ENCODE measurements at places on chromosomes 5 and 9.
A peak's percentile ranks its signal among the peaks of the same experiment; 100 is the strongest.

GRCh38 chr9:105297442-105298075 is 53.1 kb downstream of the SLC44A1 start:
- 0 out of 2 replicates have a peak, but pooled peaks cover 6% of the 10 kb centered on the region for H3K36me3 ChIP-seq
- no peaks in the 10 kb centered on the region for H3K27me3 ChIP-seq
- H3K4me1 ChIP-seq = peaks cover 3% of the 10 kb centered on the region

DNA sequence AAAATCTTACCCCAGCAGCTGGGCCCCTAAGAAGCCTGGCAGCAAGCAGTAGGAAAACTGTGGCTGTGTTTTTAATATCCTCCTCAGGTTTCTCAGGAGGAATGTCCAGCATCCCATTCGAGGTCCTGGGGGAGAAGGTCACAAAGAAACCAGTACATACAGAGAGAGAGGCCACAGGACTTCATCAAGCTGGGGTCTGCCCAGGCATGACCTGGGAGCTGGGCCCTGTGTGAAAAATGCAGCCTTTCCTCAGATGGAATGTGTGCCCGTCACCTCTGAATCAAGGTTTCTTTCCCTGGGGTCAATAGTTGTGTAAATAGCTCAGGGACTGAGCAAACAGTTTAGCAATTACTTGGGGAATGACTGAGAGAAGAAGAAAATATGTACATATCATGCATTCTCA is 33.9 kb upstream of the RAD23B start:
- no peak overlapping the region for H3K4me3 ChIP-seq
- H3K4me1 ChIP-seq = peaks cover 9% of the 10 kb centered on the region
- no peak overlapping the region for H3K27ac ChIP-seq
- DNase-seq = no peak
- no peaks in the 10 kb centered on the region for H3K36me3 ChIP-seq

DNA sequence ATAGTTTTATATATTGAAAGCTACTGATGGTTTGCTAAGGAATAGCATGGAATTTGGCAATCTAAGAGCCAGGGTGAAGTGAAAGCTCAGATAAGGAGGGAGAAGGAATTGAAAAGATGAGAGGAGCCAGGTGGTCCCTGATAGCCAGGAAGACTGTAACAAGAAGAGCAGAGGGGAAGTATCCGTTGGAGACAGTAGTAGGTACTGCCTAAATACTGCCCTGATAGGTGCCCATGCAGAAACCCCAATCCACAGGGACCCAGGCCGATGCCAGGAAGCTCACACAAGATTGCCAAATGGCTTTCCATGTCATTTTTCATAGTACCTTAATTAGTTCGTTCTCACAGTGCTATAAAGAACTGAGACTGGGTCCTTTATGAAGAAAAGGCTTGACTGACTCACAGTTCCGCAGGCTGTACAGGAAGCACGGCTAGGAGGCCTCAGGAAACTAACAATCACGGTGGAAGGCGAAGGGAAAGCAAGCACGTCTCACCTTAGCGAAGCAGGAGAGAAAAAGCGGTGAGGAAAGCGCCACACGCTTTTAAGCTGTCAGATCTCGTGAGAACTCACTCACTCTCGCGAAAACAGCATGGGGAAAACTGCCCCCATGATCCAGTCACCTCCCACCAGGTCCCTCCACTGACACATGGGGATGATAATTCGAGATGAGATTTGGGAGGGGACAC is 13.0 kb downstream of the ACTL7B start:
- H3K27ac ChIP-seq = no peak overlapping the region
- no peaks in the 10 kb centered on the region for H3K4me1 ChIP-seq
- H3K27me3 ChIP-seq = no peaks in the 10 kb centered on the region
- no peak for DNase-seq

DNA sequence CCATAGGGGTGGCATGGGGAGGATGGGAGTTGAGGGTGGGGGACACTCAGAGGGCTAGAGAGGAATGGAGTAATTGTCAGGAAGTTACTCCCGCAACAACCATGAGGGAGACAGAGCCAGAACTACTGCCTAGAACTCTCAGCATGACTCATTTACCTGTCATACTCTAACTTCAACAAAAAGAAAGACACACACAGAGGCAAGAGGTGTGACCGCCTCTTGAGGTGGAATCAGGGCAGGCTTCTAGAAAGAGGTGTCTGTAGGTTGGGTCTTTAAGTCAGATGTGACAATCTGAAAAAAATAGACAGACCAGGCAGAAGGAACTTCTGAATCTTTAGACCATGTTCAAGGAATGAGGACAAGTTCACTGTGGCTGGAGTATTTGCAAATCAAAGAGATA is 73.4 kb downstream of the GABBR2 start:
- no peak overlapping the region for H3K27ac ChIP-seq
- no peaks in the 10 kb centered on the region for H3K27me3 ChIP-seq
- H3K4me3 ChIP-seq = no peak overlapping the region
- H3K36me3 ChIP-seq = no peaks in the 10 kb centered on the region

- H3K4me3 ChIP-seq = peak overlapping the region; percentile 55
- no peaks in the 10 kb centered on the region for H3K27me3 ChIP-seq
- H3K4me1 ChIP-seq = peaks cover 53% of the 10 kb centered on the region
- peak; percentile 45 for DNase-seq
Observed at GRCh38 chr9:125843646-125844045, 96.5 kb downstream of the PBX3 start.

- DNase-seq = no peak
- H3K27me3 ChIP-seq = no peaks in the 10 kb centered on the region
- peaks cover 12% of the 10 kb centered on the region for H3K4me1 ChIP-seq
- H3K27ac ChIP-seq = no peak overlapping the region
Observed at GRCh38 chr9:86718388-86719049, 228.8 kb downstream of the GAS1 start.

DNA sequence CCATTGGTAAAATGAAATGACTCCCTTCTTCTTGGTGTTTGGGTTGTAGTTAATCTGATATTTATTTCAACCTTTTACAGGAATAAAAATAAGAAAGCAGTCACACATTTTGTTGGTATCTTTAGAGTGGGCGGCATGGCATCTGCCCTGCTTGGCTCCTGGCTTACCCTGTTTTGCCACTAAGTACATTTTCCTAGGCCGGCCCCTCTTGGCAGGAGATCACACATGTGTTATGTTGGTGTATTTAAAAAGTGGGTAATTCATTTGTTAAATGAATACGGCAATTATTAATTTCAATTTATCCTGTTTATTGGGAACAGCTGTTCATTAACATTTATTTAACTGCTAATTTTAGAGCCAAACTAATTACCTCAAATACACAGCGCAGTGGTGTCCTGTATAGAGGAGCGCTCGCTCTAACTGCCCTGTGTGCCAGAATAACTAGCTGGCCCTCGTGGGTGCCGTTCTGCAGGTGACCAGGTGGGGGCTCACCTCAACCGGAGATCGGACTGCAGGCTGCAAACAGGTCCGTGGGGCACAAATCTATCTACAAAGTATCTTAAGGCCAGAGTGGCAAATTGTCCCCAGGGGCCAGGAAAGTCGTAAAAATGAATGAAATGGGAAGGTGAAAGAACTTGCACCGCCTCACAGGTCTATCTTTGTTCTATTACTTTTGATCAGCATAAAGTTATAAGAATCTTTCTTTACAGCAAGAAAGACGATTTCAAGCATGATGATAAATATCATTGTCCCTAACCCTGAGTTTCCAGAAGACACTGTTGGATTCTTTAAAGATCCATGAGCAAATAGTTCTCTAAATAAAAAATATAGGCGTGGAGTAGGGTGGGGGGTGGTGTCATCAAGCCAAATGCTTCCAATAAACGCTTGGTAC is 26.2 kb upstream of the GPR151 start:
- H3K27me3 ChIP-seq = no peaks in the 10 kb centered on the region
- H3K4me1 ChIP-seq = no peaks in the 10 kb centered on the region
- no peak overlapping the region for H3K27ac ChIP-seq
- peak overlapping the region; percentile 20 for H3K4me3 ChIP-seq
- DNase-seq = peak; percentile 74
- no peaks in the 10 kb centered on the region for H3K36me3 ChIP-seq

GRCh38 chr9:136527131-136527530 is 18.7 kb downstream of the NOTCH1 start:
- H3K4me3 ChIP-seq = no peak overlapping the region
- no peak for DNase-seq
- H3K4me1 ChIP-seq = no peaks in the 10 kb centered on the region
- H3K36me3 ChIP-seq = peaks cover 5% of the 10 kb centered on the region
- no peak overlapping the region for H3K27ac ChIP-seq

GRCh38 chr9:37471942-37472684 is 6.9 kb upstream of the ZBTB5 start:
- peak overlapping the region; percentile 70 for H3K27ac ChIP-seq
- no peaks in the 10 kb centered on the region for H3K36me3 ChIP-seq
- no peaks in the 10 kb centered on the region for H3K27me3 ChIP-seq
- no peak for DNase-seq

- no peak overlapping the region for H3K4me3 ChIP-seq
- peaks cover under 1% of the 10 kb centered on the region for H3K4me1 ChIP-seq
- 0 out of 2 replicates have a peak, but pooled peaks cover 5% of the 10 kb centered on the region for H3K27me3 ChIP-seq
- H3K27ac ChIP-seq = no peak overlapping the region
Observed at GRCh38 chr9:131031005-131031641, 22.1 kb downstream of the LAMC3 start.

- H3K4me1 ChIP-seq = no peaks in the 10 kb centered on the region
- peak overlapping the region; percentile 39 for H3K27ac ChIP-seq
- H3K4me3 ChIP-seq = no peak overlapping the region
Observed at GRCh38 chr9:88716596-88717290, 181.8 kb downstream of the NXNL2 start.

DNA sequence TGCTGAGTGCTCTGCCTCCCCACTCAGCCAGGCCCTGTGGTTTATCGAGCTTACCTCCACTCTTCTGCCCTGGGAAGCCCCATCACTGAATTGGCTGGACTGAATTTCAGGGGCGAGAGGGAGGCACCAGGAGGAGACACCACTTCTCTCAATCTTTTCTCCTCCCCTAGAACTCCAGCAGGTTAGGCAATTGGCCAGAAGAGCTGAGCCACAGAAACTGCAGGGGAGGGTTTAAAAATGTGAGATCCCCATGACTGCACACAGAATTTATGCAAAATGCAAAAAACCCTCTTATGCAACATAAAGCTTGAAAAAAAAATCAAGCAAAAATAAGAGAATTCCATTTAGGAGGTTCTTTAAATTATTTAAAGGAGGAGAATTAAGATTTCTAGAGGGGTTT is 29.9 kb downstream of the TUT7 start:
- H3K27ac ChIP-seq = no peak overlapping the region
- no peak overlapping the region for H3K4me3 ChIP-seq
- no peak for DNase-seq
- H3K36me3 ChIP-seq = peaks cover 80% of the 10 kb centered on the region
- H3K4me1 ChIP-seq = no peaks in the 10 kb centered on the region

- no peak overlapping the region for H3K27ac ChIP-seq
- no peak for DNase-seq
- no peaks in the 10 kb centered on the region for H3K36me3 ChIP-seq
- H3K4me3 ChIP-seq = peak overlapping the region; percentile 51
Observed at GRCh38 chr5:141095263-141095641, 837 bp downstream of the PCDHB2 start.

- H3K4me1 ChIP-seq = no peaks in the 10 kb centered on the region
- H3K36me3 ChIP-seq = peaks cover 19% of the 10 kb centered on the region
- H3K27ac ChIP-seq = no peak overlapping the region
- no peak for DNase-seq
Observed at GRCh38 chr5:41832430-41832829, 37.8 kb downstream of the OXCT1 start.

DNA sequence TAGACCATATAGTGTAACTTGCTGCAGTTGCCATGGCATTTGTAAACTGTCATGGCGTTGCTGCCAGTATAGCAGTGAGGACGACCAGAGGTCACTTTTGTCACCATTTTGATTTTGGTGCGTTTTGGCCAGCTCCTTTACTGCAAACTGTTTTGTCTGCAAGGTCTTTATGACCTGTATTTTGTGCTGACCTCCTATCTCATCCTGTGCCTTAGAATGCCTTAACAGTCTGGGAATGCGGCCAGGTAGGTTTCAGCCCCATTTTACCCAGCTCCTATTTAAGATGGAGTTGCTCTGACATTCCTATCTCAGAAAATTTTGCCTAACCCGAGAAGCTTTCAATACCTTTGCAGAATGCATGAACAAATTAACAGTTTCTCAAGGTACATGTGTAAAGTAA is 914.4 kb upstream of the ACO1 start:
- H3K36me3 ChIP-seq = no peaks in the 10 kb centered on the region
- no peak for DNase-seq
- no peak overlapping the region for H3K4me3 ChIP-seq
- H3K27ac ChIP-seq = no peak overlapping the region

DNA sequence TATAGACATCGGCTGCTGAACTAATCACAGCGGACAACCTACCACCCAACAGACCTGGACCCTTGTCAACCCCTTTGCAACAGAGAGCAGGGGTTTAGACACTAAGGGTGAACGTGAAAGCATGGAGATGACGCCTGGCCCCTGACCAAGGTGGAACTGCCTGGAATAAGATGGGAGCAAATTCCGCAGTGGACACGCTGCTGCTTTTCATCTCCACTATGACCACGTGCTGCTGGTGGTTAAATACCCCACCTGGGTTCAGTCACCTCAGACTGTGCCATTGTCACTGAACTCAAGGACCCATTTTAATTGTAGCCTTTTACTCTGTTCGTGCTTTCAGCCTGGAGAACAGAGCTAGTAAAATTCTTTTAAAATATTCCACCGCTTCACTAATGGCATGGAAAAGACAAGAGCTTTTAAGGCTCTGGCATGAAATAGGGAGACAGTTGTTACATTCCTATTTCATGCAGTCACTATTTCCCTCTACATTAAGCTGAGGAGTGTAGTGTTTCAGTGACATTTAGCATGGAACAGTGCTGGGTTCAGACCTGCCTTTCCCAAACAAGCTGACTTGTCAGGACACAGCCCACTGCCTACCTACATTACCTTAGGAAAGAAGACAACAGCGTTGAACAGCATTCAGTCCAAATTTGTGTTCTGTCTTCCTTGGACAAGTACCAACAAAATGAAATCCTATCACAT is 96.8 kb downstream of the ANKRD18B start:
- DNase-seq = no peak
- no peak overlapping the region for H3K4me3 ChIP-seq

DNA sequence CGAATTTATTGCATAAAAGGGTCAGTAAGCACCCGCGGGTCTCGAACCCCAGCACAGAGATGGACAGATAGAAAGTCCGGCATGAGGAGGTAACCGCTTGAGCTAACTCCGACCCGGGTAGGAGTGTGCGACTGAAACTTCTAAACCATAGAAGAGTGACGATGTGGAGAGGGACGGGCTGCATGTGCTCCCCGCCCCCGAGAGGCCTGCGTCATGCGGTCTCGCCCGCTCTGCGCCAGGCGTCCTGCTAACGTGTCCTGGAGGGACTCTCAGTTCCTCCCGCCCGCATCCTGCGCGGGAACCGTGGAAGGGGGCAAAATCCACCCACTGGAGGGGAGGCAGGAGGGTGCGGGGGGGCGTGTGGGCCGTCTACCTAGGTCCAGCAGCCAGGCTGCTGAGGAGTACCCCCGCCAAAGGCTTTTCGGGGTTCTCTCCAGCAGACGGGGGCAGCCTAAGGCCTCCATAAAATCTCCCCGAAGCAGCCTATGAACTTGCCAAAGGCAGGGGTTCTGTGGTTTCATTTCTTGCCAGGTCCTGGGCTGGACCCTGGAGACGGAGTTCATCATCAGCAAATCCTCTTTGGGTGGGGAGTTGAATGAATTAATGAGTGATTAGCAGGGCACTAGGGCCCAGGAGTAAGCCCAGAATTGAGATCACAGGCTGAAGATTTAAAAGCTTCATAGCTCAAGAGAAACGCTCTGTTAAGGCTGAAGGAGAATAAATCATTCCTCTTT is 51.9 kb downstream of the TGFBI start:
- no peaks in the 10 kb centered on the region for H3K4me1 ChIP-seq
- H3K36me3 ChIP-seq = no peaks in the 10 kb centered on the region
- DNase-seq = no peak
- H3K4me3 ChIP-seq = no peak overlapping the region
- no peaks in the 10 kb centered on the region for H3K27me3 ChIP-seq

GRCh38 chr5:28855626-28856025 is 1817.2 kb upstream of the CDH9 start:
- no peaks in the 10 kb centered on the region for H3K27me3 ChIP-seq
- DNase-seq = no peak
- H3K27ac ChIP-seq = no peak overlapping the region
- H3K36me3 ChIP-seq = no peaks in the 10 kb centered on the region
- H3K4me1 ChIP-seq = no peaks in the 10 kb centered on the region

All from SK-N-SH (cell line).